Urinary bladder (tissue), 4 donors: ENCODE measurements at places on chromosomes 2 and 18.
A peak's percentile ranks its signal among the peaks of the same experiment; 100 is the strongest.

- DNase-seq = no peak
These were observed 125.9 kb downstream of the MAIP1 start for GRCh38 chr2:200081236-200081635.

- DNase-seq = no peak
These were observed 52.1 kb upstream of the FAHD2A start for GRCh38 chr2:95350368-95350767.

DNA sequence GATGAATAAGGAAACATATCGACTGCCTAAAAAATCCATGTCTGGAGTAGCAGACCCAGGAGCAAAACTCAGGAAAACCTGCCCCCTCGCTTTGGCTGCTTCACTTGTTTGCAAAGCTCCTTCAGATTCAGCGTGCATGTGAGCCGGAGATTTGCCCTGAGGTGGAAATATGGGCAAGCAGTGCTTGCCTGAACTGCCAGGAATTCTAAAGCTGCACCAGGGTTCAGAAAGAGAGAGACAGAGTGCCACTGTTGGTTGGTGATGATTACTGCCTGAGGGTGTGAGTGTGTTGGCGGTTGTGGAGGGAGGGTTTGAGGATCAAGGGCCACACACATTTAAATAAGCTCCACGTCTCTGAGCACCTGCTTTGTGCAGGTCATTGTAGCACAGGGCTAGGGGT, 139.6 kb upstream of the RGPD4 start:
- no peak for DNase-seq

DNA sequence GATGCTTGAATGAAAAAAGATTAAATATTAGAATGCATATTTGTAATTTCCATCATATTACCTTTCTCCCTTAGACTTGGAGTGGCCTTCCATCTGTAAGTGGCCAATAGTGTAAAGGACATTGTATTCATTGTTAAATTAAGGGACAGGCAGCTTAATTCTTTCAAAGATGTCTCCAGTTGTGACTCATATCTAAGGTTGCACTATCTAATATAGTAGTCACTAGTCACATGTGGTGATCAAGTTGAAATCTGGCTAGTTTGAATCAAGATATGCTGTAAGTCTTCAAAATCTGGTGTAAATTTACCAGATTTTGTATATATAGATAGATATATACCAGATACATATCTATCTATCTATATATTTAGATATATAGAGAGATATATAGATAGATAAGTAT, 52.4 kb upstream of the AGPS start:
- no peak for DNase-seq

DNA sequence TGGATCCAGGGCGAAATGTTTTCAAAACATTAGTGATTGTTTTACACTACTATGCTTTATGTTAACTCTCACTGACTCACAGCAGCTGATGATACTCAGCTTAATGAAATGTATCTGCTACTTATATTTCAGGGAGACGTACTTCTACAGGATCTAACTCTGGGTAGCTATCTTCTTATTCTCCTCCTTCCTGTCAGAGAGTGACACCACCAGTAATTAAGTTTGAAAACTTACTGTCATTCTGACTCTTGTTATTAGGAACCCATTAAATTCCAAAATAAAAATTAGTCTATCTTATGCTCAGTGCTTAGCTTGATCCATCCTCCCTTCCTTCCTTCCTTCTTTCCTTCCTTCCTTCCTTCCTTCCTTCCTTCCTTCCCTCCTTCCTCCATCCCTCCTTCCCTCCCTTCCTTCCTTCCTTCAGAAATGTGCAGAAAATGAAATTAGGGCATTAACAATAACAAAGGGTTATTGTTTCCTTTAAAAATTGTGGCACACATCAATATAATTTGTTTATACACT, 441.1 kb downstream of the MEIS1 start:
- DNase-seq = no peak

- DNase-seq = no peak
These were observed 282.1 kb upstream of the TRIB2 start for GRCh38 chr2:12434630-12435098.

GRCh38 chr2:28390746-28391563, 1.7 kb upstream of the FOSL2 start:
- peak; percentile 71 for DNase-seq
